ENCODE measurements at places on chromosomes 11 and 22. TPM values are rescaled to one million over a fixed set of nuclear protein-coding genes. Genes with fewer than 3 reads are reported as not detected.

Gene DCDC1
- total RNA-seq = 0.22 TPM

Gene LRRC4C
- 0.22 TPM for total RNA-seq

Gene CHRDL2
- total RNA-seq = 0.33 TPM

Gene KCNK4
- 0.31 TPM for total RNA-seq

Gene OR6A2
- total RNA-seq = 0.33 TPM

Gene GGTLC3
- not detected for total RNA-seq

Gene OAF
- total RNA-seq = 1.6 TPM

Gene TEX12
- total RNA-seq = 0.31 TPM

Gene RBM14
- 171 TPM for total RNA-seq

Gene SMIM38
- total RNA-seq = 0.09 TPM

Gene OR8A1
- not detected for total RNA-seq

Gene SSTR3
- 0.72 TPM for total RNA-seq

Gene LRP4
- total RNA-seq = 11.6 TPM

Gene BTBD18
- total RNA-seq = not detected

Gene PRR14L
- 138 TPM for total RNA-seq

Gene TOMT
- not detected for total RNA-seq

Gene GRIA4
- 0.46 TPM for total RNA-seq

Gene OR56B4
- total RNA-seq = not detected

Gene HEPACAM
- total RNA-seq = not detected

Gene PGA4
- total RNA-seq = not detected

Gene GAB4
- not detected for total RNA-seq

Gene HBG1
- not detected for total RNA-seq

Gene PLAAT4
- 3.5 TPM for total RNA-seq

Gene OR4B1
- not detected for total RNA-seq

Gene CRACR2B
- total RNA-seq = 29.0 TPM

Gene CNGA4
- total RNA-seq = 0.20 TPM

Gene OR52E5
- not detected for total RNA-seq

Gene KRTAP5-11
- total RNA-seq = not detected

Gene KCNQ1
- total RNA-seq = 2.2 TPM

Gene RAB3IL1
- total RNA-seq = 1.8 TPM

Gene KLHL22
- 12.7 TPM for total RNA-seq

Gene PHLDA2
- total RNA-seq = 42.8 TPM

Gene ACTN3
- 45.7 TPM for total RNA-seq

Gene KCTD14
- total RNA-seq = 12.5 TPM

Gene MYBPC3
- not detected for total RNA-seq

Gene CEP126
- total RNA-seq = 1.2 TPM

Gene OR8D1
- total RNA-seq = not detected

Gene C11orf87
- total RNA-seq = 0.11 TPM

Gene LRRC74B
- not detected for total RNA-seq

Gene DRAP1
- 101 TPM for total RNA-seq

Gene HIC2
- 22.8 TPM for total RNA-seq

Gene MRGPRX3
- total RNA-seq = not detected

Gene UBE2L6
- total RNA-seq = 38.2 TPM

Gene PRRG4
- total RNA-seq = 1.2 TPM

Gene XKR3
- total RNA-seq = not detected

Gene API5
- 147 TPM for total RNA-seq

Gene MADD
- total RNA-seq = 36.9 TPM

Gene APOL4
- total RNA-seq = not detected

Gene SAC3D1
- total RNA-seq = 21.9 TPM

Gene EML3
- total RNA-seq = 40.6 TPM

Gene TMEM191C
- total RNA-seq = 4.2 TPM

Gene PHRF1
- total RNA-seq = 50.6 TPM

Gene LMO1
- total RNA-seq = 0.50 TPM

All from H9 (cell line).